Uterus (tissue), 4 donors: ENCODE measurements at places on chromosomes 16 and 17.

DNA sequence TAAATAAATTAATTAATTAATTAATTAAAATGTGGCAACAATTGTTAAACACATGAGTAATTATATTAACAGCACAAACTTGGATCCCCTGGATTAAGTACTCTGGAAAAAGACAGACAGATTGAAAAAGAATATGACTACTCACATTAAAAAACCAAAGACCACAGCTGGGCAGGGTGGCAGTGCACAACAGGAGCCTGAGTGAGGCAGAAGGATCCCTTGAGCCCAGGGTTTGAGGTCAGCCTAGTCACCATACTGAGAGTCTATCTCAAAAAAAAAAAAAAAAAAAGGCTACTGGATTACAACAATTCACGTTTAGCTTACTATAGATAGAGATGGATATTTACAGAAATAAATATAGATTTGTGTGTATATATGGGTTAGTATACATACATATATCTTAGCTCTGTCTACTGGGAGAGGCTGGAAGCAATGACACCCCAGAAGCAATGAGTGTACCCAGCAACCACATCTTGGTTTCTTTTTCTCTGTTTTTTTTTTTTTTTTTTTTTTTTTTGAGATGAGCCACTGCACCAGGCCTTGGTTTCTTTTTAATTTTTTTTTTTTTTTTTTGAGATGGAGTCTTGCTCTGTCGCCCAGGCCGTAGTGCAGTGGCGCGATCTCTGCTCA is 10.6 kb upstream of the SUZ12 start:
- no peak for DNase-seq

DNA sequence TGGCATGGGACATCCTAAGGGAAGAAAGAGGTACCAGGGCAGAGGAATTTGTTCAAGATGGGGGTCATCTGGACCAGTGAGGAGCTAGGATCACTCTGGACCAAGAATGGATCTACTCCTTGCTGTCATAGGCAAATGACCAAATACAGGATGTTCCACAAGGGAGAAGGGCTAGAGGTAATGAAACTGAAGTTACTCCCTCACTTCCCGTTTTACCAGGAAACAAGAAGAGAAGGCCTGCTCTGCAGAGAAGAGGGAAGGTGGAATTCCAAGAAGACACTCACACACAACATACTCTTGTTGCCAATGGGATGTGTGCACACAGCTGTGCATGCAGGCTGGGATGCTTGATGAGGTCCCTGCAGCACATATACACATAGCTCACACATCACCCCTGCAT is 38.6 kb downstream of the NEUROD2 start:
- DNase-seq: no peak

- DNase-seq: no peak
Observed at GRCh38 chr16:86052926-86053325, 154.0 kb downstream of the IRF8 start.

GRCh38 chr16:84883301-84883700 is 63.5 kb downstream of the CRISPLD2 start:
- DNase-seq: no peak

- DNase-seq: no peak
Observed at GRCh38 chr17:74822335-74822938, 37.2 kb downstream of the GRIN2C start.

- DNase-seq: no peak
Observed at GRCh38 chr17:33142705-33143299, 150.3 kb downstream of the ASIC2 start.
